ENCODE measurements at places on chromosomes 2 and 18.

- no peak for DNase-seq
These were observed 1097.2 kb downstream of the BCL11A start for GRCh38 chr2:59456285-59456684.

DNA sequence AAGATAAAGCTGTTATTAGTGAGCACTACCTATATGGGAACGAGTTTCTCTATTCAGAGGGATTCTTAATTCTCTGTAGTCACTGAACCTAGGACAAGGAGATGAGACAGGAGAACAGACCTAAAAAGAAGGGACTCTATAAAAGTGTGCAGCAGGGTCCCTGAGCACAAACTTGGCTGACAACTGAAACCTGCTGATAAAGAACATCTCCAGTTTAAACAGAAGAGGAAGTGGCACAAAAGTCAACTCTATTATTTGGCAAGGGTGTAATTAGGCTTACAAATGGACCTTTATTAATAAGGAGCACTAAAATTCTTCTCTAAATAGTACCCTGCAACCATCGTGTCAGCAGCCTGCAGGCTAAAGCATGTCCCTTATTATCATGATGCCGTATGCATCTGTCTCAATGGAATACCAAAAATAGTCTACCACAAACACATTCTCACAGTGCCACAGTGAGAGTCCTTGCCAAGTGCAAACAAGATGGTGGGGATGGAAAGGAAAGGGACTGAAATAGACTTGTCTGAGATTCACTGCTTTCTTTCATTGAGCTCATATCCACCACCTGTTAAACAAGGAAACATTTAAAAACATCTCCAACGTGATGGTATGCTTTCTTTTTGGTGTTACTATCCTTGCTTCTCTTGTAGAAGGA lies 260.2 kb downstream of the INSIG2 start:
- DNase-seq: no peak

- DNase-seq: no peak
These were observed 55.4 kb downstream of the BOLA3 start for GRCh38 chr2:74092275-74092674.

DNA sequence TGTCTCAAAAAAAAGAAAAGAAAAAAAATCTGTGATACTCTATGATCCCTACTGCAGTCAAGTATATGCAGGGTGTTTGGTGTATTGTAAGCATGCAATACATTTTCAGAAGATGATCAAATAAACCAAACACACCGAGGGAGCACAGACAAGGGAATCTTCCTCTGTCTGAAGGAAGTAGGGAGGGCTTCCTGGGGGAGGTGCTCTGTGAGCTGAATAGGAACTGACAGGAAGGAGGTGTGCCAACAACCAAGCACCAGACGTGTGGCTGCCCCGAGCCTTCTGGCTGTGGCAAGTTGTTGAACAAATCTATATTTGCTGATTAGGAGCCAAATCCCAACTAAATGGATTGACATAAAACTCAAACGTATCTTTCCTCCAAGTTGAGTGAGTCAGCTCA lies 14.6 kb downstream of the THNSL2 start:
- DNase-seq: no peak

DNA sequence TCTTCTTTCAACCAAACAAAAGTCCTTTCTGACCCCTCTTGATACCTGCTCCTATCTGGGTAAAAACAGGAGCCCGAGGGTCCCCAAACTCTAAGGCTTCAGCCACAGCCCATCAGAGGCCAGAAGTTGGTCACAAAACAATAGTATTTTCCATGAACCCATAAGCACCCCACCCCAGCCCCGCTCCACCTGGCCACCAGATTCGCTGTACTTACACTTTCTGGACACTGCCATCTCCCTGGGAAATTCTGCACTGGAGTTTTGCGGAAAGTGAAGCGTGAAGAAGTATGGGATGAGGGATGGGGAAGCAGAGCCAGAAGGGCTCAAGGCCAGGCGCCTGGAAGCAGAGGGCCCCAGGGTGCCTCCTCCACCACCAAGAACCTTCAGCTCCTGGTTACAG lies 5.2 kb upstream of the RUFY4 start:
- no peak for DNase-seq

Measured in HS-5 (cell line).